ENCODE measurements at places on chromosomes 4 and X. TPM values are rescaled to one million over a fixed set of nuclear protein-coding genes. Genes with fewer than 3 reads are reported as not detected.

Gene RBM46
- 0.36 TPM for total RNA-seq

Gene RGN
- under 0.01 TPM for total RNA-seq

Gene GATA1
- total RNA-seq, result not detected

Gene GYG2
- total RNA-seq, result 36.6 TPM

Gene TEX11
- not detected for total RNA-seq

Gene C4orf17
- total RNA-seq, result not detected

Gene CLGN
- total RNA-seq, result not detected

Gene MRFAP1
- total RNA-seq, result 103 TPM

Gene MAGEB17
- not detected for total RNA-seq

Gene GUCY1A1
- total RNA-seq, result not detected

Gene TMEM47
- total RNA-seq, result 2.0 TPM

Gene SNX12
- total RNA-seq, result 74.3 TPM
